Stimulated activated CD4-positive, alpha-beta T cell treated with anti-CD3 and anti-CD28 coated beads, Interleukin-15, amount 100 ng/mL, for 1 hour (primary cell): ENCODE measurements at places on chromosomes 3 and 15.

GRCh38 chr15:48993380-48993779, 29.7 kb upstream of the SHC4 start:
- no peak for DNase-seq

DNA sequence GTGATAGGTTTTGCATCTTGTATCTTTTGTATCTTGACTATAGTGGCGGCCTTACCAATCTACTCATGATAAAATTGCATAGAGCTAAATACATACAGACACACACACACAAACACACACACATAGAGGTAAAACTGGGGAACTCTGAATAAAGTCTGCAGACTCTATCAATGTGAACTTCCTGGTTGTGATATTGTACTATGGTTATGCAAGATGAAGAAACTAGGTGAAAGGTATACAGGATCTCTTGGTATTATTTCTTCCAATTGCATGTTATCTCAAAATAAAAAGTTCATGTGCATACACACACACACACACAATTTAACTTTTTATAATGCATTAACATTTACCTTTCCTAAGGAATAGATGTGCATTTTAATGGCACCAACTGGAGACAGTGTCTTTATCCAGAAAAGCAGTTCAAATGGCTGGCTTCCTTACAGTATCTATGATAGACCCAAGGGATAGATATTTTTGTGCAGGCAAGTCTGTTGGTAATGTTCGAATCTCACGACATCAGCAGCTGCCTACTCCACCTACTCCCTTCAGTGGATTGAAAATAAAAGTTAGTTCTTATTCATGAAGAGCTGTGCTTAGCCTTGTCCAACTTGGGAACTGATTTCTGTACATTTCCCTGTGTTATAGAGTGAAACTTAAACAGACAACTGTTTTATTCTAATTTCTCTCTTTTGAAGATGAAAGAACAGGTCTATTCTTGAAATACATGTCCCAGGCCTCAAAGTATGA, 46.9 kb upstream of the SPRED1 start:
- no peak for DNase-seq

DNA sequence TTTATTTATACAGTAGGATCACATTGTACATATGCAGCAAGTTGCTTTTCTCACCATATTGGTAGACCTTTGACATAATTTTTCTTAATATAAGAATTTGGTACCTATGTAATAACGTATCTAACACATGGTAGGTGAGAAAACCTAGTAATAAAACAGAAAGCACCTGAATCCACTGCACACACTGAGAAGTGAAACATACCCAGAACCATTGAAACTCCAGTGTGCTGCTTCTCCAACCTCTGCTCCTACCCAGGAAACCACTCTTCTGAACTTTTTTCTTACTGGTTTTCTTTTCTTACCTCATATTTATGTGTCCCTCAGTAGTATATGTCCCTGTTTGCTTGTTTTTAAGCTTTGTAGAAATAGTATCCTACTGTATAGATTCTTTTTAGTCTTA, 293.0 kb downstream of the UBE2E2 start:
- no peak for DNase-seq

DNA sequence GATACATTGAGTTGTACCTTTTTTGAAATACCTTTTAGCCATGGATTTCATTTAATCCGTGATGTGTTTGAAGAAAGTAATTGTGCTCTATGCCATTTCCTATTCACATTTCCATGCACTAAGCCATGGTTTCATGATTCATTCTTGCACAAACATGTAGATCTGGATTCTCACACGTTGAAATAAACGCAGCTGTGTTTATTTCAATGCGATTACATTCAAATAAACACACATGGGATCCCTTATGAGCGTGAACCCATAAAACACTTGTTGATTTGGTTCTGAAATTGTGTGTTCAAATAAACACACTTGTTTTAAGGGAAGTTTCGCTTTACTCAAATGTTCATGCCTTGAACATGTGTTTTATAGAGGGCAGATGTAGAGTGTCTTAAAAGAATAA, 39.2 kb downstream of the BBX start:
- no peak for DNase-seq

DNA sequence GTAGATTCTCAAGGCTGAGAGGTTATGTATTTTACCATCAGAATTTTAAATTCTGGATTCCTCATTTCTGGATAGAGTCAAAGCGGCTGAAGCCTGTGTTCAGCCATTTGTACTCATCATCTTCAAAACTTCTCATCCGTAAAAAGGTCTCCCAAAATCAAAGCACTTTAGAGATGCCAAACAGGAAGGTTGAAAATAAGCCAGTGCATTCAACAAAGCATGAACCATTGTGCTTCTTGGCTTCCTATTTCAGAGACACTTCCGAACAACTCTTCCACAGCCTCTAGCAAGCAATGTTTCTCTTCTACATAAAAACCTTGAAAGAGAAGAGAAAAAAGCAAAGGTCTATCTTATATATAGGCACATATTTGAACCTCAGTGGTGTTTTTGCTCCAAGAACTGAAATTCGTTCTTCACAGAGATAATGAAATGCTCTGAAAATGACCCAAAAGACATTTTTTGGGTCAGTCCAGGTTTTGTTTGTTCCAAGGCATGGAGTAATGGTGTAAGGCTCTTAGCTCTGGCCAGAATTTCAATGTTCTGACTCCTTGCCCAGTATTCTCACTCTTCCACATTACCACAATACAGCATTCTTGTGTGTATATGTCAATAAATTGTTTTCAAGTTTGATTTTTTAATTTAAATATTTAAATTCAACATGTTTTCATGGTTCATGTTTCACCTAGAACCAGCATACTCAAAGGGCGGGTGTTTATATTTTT, 163.1 kb downstream of the STAC start:
- DNase-seq: no peak

- DNase-seq: no peak
Measured at GRCh38 chr15:83115831-83116565, 8.6 kb downstream of the TM6SF1 start.
